B cell (primary cell): ENCODE measurements at places on chromosomes 7 and 10.
A peak's percentile ranks its signal among the peaks of the same experiment; 100 is the strongest.

GRCh38 chr10:74947781-74948401, 121.5 kb downstream of the KAT6B start:
- DNase-seq = no peak

DNA sequence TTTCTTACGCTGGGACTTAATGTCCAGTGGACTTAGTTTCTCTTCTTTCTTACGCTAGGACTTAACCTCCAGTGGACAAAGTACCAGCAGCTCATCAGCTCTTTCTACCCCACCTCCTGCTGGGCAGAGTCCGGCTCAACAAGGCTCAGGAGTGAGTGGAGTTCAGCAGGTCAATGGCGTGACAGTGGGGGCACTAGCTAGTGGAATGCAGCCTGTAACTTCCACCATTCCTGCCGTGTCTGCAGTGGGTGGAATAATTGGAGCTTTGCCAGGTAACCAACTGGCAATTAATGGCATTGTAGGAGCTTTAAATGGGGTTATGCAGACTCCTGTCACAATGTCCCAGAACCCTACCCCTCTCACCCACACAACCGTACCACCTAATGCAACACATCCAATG, 199.7 kb downstream of the MLLT10 start:
- no peak for DNase-seq

- peak; percentile 23 for DNase-seq
Observed at GRCh38 chr10:124605001-124605370, 139.2 kb downstream of the FAM53B start.

GRCh38 chr7:157853076-157853788, 516.4 kb downstream of the DNAJB6 start:
- DNase-seq = no peak

GRCh38 chr10:71964743-71965515, 734 bp downstream of the CHST3 start:
- DNase-seq = no peak

- DNase-seq = no peak
Observed at GRCh38 chr7:134040988-134041387, 86.2 kb upstream of the LRGUK start.

DNA sequence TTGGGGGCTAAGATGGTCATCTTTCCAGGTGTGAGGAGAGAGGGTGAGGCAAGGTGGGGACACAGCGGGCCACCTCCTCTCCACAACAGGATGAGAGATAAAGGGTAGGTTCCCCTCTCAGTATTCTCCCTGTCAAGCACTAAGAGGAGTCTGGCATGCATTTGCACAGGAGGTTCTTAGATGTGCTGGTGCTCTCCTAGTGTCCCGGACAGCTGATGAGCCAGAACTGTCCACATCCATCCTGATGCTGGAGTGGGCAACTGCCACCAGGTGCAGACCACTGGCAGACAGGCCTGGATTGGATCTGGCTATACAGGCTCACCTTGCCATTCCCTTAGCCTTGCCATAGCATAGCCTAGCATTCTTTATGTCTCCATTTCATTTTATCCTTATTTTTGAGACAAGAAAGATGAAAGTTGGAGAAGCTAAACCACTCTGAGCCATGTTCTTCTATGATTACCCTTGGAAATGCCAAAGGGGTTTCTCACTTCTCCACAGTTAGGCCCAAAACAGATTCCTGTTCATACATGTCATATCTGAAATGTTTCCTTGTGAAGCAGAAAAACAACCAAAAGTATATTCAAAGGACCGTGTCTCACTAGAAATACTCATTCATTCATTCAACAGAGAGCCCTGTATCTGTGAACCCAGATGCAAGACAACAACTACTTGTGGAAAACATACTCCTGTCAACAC, 48.8 kb upstream of the ANTXRL start:
- DNase-seq = no peak

- no peak for DNase-seq
Observed at GRCh38 chr7:102318482-102318971, 31.9 kb downstream of the SH2B2 start.

DNA sequence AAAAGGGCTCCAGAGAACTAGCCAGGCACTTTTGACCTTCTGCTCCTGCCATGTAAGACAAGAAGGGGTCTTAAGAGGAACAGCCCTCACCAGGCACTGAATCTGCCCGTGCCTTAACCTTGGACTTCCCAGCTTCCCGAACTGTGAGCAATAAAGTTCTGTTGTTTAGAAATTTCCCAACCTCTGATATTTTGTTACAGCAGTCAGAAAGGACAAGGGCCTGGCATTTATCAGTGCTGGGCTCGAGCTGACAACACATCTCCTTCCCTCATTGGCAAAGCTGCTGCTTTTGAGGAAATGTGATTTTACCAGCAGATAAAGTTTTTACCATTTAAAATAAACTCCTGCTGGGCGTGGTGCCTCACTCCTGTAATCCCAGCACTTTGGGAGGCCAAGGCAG, 103.5 kb downstream of the GPR26 start:
- DNase-seq = no peak

DNA sequence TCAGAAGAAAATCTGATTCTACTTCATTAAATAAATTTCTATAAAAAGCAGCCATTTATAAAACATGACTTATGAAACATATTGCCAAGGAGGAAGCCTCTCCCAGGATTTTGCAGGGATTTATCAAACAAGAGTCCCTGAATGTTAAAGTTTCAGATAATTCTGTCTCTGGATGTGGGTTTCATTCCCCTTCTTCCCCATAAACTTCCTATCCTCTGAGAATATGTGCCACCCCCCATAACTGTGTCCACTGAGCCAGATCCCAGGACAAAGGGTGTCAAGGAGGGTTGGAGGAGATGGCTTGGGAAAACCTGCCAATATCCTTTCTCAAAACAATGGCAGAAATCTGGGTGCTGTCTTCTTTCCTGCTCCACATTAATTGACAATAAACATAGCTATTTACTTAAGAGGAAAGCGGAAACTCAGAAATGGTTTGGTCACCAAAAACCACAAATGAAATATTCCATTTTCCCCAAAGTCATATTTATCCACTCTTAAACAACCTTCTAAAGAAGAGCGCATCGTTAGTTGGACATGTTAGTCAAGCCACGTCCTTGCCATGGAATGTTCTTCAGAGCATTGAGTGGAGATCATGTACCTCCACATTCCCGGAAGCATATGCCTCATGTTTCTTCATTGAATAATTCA, 54.3 kb upstream of the AKR1E2 start:
- DNase-seq = no peak

- DNase-seq = peak; percentile 59
Observed at GRCh38 chr7:155466814-155467733, 9.1 kb downstream of the EN2 start.

DNA sequence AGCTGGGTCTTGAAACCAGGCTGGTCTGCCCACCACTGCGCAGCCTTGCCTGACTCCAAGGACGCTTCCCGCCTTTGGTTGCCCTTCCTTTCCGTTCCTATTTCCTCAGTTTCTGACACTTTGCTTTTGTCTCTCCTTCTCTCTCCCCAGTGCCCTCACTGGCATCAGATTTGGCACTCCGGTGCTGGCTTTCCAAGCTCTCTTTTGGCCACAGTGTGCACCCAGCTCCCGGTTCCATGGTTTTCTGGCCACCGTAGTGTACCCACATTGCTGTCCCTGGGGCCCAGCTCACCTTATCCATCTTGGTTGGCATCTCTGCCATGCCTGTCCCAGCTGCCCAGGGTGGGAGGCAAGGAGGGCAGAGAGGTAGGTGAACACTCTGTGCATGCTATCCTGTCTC, 142.2 kb downstream of the PLXNA4 start:
- no peak for DNase-seq

- no peak for DNase-seq
Observed at GRCh38 chr7:137986252-137987017, 15.5 kb downstream of the CREB3L2 start.

GRCh38 chr7:151449990-151450389, 10.0 kb upstream of the CRYGN start:
- no peak for DNase-seq

GRCh38 chr10:356452-356851, 221.2 kb downstream of the ZMYND11 start:
- peak; percentile 54 for DNase-seq

DNA sequence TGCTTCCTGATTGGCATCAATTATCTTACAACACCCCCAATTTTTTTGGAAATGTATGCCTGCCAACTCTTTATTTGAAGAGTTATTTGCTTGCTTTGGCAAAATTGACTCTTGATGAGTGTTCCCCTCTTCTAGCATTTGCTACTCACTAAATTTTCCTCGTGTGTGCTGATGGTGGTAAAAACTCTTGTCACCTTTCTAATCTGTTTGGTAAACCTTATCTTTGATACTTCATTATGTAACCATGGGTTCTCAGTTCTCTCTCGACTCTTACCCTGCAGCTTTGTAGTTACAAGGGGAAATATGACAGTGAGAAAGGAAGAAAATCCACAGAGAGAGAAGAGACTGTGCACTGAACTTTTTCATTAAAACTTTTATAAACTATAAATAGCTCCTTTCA, 102.5 kb downstream of the CDK14 start:
- DNase-seq = no peak

DNA sequence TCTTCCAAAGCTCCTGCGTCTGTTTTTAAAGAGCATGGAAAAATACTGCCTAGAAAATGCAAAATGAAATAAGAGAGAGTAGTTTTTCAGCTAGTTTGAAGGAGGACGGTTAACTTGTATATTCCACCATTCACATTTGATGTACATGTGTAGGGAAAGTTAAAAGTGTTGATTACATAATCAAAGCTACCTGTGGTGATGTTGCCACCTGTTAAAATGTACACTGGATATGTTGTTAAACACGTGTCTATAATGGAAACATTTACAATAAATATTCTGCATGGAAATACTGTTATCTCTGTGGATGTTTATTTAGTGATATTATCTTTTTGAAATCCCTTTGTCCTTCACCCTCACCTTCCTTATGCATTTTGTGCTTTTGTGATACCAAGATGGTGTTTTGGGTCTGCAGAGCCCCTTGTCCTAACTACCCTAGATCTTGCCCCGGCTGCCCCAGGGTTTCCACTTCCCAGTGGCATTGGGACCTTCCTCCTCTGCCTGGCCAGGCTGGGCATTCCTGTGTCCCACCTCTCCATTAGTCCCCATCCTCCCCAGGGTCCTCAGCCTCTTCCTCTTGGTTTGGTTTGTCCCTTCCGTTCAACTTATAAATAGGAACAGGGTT, 5.2 kb downstream of the IGFBP1 start:
- no peak for DNase-seq

- DNase-seq = no peak
Observed at GRCh38 chr7:20393021-20393610, 62.4 kb downstream of the ITGB8 start.

- no peak for DNase-seq
Observed at GRCh38 chr7:3430588-3430987, 129.5 kb downstream of the SDK1 start.

- no peak for DNase-seq
Observed at GRCh38 chr7:15555381-15555859, 6.4 kb downstream of the AGMO start.

DNA sequence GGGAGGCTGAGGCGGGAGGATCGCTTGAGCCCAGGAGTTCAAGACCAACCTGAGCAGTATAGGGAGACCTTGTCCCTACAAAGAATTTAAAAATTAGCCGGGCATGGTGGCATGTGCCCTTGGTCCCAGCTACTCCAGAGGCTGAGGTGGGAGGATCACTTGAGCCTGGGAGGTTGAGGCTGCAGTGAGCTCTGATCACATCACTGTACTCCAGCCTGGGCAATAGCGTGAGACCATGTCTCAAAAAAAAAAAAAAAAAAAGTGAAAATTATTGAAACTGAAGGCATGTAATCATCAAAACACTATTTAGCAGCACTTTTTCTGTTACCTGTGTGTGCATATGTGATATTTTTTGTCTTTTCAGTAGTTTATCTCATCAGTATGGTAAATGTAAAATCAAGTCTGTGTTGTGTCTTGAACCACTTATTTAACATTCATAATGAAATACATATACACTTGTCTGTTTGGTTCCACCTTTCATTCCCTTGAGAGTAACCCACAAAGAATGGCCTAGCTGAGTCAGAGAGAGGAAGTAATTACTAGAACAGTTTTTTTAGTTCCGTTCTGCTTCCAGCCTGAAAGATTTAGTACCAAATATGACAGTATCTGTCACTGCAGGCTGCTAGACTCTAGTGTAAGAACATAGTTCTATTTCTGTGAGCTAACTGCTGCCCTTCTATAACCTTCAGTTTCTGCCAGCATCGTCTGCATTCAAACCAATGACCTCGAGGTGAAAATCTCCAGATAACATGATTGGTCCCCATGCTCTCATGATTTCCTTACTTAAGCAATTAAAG, 68.6 kb downstream of the MMRN2 start:
- peak; percentile 59 for DNase-seq

DNA sequence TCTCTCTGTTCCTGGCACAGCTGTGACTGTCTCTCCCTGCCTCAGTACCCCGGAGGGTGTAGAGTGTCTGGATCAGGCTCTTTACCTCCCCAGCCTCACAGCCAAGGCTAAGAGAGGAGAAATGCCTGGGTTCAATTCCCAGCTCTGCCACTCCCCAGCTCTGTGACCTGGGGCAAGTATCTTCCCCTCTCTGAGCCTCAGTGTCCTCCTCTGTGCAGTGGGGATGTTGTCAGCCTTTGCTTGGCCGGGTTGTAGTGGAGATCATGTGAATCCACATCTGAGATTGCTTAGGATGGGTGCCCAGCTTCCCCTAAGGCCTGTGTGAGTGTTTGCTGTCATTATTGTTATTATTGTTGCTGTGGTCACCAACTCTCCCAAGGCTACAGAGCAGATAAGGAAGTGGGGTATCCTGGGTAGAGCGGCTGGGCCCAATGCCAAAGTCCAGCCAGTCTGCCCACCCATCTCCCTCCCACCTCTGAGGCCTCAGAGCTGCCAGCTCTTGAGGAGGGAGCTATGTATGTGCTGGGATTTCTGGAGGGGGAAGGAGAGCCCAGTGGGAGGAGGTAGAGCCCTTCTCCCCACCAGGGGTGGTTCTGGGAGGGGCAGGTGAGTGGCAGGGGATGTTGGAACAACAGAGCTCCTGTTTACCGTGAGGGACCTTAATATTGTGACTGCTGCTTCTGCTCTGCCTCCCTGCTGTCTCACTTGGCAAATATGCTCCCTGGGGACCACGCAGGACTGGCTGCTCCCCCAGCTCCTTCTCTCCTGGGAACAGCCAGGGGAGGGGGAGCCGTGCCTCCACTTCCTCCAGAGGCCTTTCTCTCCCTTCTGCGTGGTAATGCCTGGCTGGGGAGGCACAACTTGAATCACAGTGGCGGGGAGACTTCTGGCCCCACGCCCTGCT, 170.5 kb downstream of the RPS24 start:
- no peak for DNase-seq

DNA sequence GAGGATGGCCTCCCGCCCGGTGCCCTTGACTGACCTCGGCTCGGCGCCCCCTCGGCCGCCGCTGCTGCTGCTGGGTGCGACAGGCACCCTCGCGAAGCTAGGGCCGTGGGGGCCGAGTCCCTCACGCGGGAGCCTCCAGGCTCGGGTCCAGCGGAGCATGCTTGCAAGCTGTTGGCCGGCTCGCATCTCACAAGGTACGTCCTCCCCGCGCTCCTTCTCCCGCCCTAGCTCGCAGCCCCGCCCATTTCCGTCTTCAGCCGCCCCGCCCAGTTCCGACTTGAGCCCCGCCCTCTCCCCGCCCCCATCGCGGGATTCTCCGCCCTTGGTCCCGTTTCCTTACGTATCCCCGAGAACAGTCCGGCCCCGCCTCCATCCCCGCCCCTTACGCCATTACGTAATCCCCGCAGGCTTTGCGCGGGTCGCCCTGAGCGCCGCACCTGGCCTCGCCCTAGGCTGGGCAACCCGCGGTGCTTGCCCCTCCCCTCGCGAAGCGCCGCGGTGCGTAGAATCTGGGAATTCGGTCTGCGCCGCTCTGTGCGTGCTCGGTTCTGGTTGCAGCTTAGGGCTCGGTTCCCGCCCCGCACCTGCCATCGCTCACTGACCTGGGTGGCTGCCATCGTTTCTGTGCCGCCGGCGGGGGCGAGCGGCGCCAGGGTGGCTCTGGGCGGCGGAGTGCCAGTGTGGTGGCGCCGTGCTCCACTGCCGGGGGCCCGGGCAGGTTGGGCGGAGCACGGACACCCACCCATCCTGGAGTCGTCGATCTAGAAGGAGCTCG, at the start of gene ABHD11:
Gene ABHD11, minus strand, starts transcription at position 191 of the 775 bp plus-strand sequence. Its CDS starts 32 bp downstream, at position 159.
- DNase-seq = peak; percentile 99
